ENCODE measurements at places on chromosomes 5 and 9. TPM values are rescaled to one million over a fixed set of nuclear protein-coding genes. Genes with fewer than 3 reads are reported as not detected.

The ELAVL2 gene
- 0.36 TPM for total RNA-seq

The ADAMTS16 gene
- 1.4 TPM for total RNA-seq

The TEK gene
- 8.3 TPM for total RNA-seq

The MTMR12 gene
- total RNA-seq, result 20.6 TPM

The NKD2 gene
- total RNA-seq, result not detected

The NUP188 gene
- 30.0 TPM for total RNA-seq

The PCBD2 gene
- 4.7 TPM for total RNA-seq

The QRFP gene
- not detected for total RNA-seq

The FCN2 gene
- total RNA-seq, result not detected

The SCGB3A2 gene
- not detected for total RNA-seq

The F12 gene
- total RNA-seq, result not detected

The BTNL3 gene
- total RNA-seq, result not detected

The SPATA31D4 gene
- not detected for total RNA-seq

The TMC1 gene
- total RNA-seq, result not detected

The IFNA21 gene
- not detected for total RNA-seq

The TRIM7 gene
- total RNA-seq, result 0.72 TPM

Measured in osteoblast (primary cell).